Nucleus accumbens (tissue), 56 donors: ENCODE measurements at places on chromosomes 3 and 15.

- DNase-seq: no peak
These were observed 6.6 kb downstream of the FETUB start for GRCh38 chr3:186646841-186647240.

GRCh38 chr3:123576122-123576521 lies 8.7 kb downstream of the HACD2 start:
- no peak for DNase-seq

GRCh38 chr3:43895573-43895972 lies 204.8 kb downstream of the ABHD5 start:
- DNase-seq: no peak

DNA sequence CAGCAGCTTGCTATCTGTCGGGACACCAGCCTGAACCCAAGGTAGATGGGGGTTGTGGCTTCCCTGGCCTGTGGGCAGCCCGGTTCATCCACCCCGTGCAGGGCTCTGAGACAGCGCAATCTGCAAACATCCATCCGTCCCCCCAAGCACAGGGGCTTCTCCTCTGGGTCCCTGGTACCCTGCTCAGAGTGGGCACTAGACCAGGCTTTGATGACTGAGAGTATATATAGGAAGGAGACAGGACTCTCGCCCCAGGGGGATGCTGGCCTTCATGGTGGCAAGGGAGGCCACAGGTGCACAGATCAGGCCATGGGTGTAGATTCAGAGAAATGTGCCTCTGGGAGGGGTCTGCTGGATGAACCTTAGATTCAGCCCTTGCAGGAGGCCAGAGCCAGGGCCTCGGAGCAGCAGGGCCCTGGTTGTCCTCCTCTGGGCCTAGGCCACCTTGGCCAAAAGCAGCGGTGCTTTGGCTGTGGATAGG lies 40.3 kb downstream of the CFAP100 start:
- no peak for DNase-seq

DNA sequence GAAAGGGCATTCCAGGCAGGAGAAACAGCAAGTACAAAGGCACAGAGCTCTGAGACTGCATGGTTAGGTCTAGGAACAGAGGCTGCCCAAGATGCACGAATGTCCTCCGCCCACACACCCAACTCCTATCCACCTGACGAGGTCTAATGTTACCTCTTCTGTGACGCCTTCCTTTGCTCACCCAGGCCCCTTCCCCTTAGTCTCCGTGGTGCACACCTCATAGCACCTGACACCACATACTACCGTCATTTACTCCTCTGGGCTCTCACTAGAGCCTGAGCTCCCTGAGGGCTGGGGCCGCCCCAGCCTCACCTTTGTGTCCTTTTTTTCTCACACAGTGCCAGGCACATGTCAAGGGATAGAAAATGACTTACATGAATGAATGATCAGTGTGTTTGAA lies 31.0 kb upstream of the RASGRF1 start:
- no peak for DNase-seq

- no peak for DNase-seq
These were observed 30.6 kb downstream of the CMTM7 start for GRCh38 chr3:32421991-32422859.

DNA sequence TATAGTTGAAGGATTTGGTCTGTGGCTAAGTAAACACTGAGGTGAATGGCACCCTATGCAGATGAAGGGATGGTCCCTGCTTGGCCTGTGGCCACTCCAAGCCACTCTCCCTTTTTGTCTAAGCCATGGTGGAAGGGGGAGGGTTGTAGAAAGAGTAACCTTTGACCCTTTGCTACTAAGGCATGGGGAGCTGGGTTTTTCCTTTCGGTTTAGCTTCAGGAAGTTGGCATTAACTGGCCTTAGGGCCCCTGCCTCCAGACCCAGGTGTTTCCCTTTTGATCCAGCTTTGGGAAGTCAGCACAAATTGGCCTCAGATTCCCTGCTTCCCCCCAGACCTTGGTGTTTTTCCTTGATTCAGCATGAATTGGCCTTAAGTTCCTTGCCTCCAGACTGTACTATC lies 49.5 kb downstream of the EFCAB12 start:
- DNase-seq: no peak

- no peak for DNase-seq
These were observed 532.6 kb upstream of the CCDC54 start for GRCh38 chr3:106844638-106845037.

DNA sequence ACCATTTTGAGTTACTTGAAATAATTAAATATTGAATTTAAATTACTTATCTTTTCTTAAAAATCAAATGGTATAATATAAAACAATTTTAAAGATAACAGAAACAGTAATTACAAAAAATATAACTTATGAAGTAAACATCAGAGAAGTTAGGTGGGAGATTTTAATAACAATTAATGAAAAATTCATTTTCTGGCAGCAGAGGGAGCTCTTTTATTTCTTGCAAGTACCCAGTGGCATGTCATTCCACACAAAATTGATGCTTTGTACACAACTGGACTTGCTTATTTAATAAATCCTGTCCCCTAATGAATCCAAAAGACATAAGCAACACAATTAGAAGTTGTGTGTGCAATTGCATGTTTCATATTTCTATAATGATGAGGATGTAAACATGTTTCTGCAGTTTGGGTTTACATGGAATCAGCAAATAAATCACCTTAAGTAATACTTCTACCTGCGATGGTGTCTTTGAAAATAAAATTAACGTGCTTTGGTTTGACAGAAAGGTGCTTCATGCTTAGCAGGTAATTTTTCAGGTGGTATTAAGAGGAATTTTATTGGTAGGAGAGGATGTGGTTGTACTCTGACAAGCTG lies 861.3 kb downstream of the ZPLD1 start:
- DNase-seq: no peak

GRCh38 chr15:79430901-79431635 lies 1.1 kb upstream of the MINAR1 start:
- no peak for DNase-seq

- DNase-seq: no peak
These were observed 31.3 kb upstream of the ATP10A start for GRCh38 chr15:25894371-25894902.

GRCh38 chr3:162195147-162195546 lies 698.5 kb downstream of the OTOL1 start:
- no peak for DNase-seq

GRCh38 chr3:78633626-78634025 lies 1134.2 kb downstream of the ROBO1 start:
- DNase-seq: no peak

- DNase-seq: no peak
These were observed 726 bp upstream of the PROK2 start for GRCh38 chr3:71785532-71786216.

DNA sequence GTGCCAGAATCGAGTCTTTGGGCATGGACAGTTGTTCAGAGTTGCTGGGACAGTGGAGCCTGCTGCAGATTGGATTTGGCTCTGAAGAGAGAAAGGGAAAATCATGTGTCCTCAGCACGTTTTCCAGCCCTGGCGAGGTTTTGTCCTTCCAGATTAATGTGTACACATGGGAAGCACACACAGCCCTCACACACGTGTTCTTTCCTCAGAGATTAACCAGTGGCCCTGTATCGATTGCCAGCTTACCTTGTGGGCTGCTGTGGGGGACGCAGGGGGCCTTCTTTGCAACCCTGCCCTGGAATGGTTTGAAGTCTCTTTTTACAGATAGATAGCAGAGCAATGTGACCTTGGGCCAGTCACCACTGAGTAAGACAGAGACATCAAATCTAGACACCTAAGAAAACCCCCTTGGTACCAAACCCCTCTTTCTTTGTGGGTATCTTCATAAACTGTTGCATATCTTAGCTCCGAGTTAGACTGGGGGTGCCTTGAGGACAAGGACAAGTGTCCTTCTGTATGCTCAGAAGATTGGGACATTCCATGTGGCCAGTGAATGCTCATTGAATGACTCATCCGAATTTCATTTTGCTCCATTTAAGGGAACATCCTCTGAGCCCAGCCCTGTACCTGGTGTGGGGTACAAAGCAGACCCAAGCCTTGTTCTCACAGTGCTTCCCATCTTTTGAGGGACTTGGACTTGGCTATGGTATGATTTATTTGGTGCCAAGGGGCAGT lies 48.0 kb downstream of the SMAD6 start:
- no peak for DNase-seq

- DNase-seq: no peak
These were observed 6.8 kb upstream of the ZNF280D start for GRCh38 chr15:56739964-56740640.

DNA sequence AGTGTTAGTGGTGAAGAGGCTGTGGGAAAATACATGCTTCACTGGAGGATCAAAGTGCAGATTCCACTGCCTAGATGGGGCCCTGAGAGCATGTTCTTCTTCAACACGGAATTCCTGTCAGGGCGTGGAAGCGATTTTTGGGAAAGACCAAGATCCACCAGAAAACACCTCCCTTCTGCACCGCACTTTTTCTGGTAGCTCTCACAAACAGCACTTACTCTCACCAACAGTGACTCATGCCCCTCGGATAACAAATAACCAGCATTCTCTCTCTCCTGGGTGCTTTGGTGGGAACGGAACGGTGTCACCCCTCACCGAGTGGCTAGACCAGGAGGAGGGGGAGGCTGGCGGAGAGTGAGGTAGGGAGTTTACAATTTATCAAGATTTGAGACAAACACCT lies 40.1 kb downstream of the ADAMTSL3 start:
- no peak for DNase-seq

GRCh38 chr3:116050311-116050915 lies 394.9 kb downstream of the LSAMP start:
- no peak for DNase-seq

GRCh38 chr3:104132566-104133403 lies 1233.9 kb upstream of the ALCAM start:
- DNase-seq: no peak

GRCh38 chr3:188580659-188581058 lies 426.7 kb downstream of the LPP start:
- DNase-seq: no peak

- no peak for DNase-seq
These were observed 209.2 kb upstream of the GADL1 start for GRCh38 chr3:31103623-31104180.

GRCh38 chr15:29913528-29914135 lies 91.4 kb upstream of the TJP1 start:
- DNase-seq: no peak

GRCh38 chr3:175526609-175527280 lies 667.6 kb downstream of the NAALADL2 start:
- DNase-seq: no peak

- no peak for DNase-seq
These were observed 53.4 kb downstream of the FILIP1L start for GRCh38 chr3:100060685-100061484.

GRCh38 chr3:123833398-123833785 lies 50.7 kb downstream of the MYLK start:
- DNase-seq: no peak

GRCh38 chr15:81483496-81483895 lies 109.5 kb upstream of the TMC3 start:
- DNase-seq: no peak

DNA sequence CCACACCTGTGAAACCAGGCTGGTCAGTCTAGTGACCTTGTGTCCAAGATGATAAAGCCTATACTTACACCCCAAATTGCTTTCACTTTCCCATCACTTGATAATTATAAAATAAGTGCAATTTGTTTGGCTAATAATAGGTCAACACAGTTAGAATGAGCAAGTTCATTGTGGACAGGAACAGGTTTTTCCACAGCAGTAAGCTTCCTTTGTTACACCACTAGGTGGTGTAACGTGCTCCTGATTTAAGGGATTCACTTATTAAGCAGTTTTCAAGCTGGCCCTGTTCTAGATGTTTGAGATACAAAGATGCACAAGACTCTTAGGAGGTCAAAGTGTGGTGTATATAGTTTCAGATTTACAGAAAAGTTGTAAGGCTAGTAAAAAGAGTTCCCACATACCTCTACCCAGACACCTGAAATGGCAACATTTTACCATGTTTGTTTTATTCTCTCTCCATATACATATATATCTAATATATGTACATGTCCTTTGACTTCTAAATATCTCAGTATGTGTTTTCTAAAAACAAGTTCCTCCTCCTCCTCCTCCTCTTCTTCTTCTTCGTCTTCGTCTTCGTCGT lies 6.8 kb upstream of the MFSD1 start:
- no peak for DNase-seq
